ENCODE measurements at places on chromosomes 5 and 9.

DNA sequence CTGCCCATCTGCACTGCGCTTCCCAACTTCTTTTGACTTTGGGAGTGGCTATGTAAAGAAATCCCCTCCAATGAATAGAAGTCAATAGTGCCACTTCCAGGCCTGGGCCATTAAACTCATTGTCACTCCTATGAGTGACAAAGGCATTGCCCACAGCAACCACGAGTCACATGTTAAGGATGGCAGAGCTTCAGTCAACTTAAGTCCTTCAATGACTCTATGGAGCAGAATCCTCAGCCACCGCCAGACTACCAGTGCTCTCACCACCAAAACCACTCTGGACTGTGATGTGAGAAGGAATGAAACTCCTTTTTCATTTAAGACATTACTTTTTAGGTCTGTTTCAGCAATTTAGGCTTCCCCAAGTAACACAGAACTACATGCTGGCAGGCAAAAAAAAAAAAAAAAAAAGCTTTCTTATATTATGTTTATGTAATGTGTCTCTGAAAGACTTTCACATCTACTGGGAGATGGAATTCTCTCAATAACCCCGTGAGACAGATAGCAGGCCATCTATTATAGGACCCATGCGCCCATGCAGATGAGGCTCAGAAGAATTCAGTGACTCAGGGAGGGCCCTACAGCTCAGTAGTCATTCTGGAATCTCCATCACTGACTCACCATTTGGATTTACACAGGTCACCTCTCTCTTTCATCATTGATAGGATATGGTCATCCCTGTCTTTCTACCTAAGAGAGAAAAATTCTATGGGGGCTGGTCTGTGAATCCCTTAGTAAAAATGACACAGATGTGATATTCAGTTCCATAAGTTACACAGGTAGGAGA is 180.5 kb downstream of the CEMIP2 start:
- DNase-seq, result no peak

DNA sequence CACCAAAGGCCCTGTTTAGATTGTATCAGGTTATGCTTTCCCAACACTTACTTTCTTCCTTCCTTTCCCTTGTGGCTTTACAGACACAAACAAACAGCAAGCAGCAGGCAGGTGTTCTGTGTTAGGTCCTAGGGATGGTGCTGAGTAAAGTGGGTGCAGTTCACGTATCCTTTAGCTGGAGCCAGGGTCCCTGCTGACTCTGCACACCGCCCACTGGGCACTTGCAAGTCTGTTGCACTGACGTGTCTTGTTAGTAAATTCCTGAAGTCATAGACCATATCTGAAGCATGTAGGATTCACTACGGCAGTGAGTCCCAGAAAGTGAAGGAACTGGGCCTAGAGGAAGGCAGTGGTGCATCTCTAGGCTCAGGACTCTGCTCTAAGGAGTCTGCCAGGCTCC is 96.5 kb downstream of the DAPK1 start:
- no peak for DNase-seq

- no peak for DNase-seq
Measured at GRCh38 chr9:27791311-27791710, 218.0 kb upstream of the C9orf72 start.

DNA sequence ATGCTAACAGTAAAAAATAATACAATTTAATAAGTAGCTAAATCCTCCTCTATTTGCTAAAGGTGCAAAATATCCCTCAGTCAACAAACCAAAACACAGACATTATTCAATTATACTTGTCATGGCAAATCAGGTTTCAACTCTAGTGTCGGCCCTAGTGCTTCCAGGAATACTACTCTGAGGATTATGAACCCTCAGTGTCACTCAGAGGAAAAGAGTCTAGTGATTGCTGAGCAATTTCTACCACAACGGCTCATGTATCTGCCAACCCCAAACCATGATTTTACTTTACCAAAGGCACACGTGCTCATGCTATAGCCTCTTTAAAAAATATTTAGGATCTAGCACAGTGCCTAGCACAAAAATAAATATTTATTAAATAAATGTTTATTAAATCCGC is 21.0 kb downstream of the RICTOR start:
- no peak for DNase-seq

DNA sequence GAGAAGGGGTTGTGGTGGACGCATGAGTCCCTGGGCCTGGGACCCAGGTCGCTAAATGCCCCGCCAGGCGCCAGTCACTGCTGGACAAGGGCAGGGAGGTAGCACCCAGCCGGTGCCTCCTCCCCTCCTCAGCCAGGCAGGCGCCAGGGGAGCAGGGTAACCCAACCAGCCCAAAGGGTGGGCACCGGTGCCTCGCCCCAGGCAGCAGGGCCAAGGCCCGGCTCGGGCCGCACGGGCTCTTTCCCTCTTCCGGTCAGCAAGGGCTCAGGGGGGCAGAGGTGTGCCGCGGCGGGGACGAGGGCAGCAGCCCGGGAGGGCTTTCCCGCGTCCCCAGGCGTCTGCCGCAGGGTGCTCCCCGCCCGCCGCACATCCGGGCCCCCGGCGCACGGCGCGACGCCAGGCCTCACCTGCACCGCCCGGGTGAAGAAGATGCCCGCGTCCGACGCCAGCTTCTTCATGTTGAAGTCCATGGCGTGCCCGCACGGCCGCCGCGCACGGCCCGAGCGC is 393 bp downstream of the SH3GLB2 start:
- DNase-seq, result no peak

GRCh38 chr5:176887252-176887849 is 11.8 kb downstream of the HK3 start:
- no peak for DNase-seq

DNA sequence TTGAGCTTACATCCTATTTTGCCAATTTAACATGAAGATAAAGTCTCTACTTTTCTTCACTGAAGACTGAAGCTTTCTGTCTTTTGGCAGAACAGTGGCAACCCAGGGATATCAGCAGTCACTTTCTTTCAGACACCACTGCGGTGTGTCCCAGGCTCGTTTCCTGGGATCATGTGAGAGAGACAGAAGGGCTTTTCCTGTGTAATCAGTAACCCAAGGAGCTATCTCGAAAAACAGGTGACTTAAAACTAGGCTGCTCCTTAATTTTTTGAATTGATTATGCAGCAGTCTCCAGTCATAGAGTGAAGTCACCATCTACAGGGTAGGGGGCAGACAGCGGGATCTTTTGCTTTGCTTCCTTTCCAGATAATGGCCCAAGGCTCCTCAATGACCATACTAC is 68.5 kb downstream of the ZNF462 start:
- no peak for DNase-seq

GRCh38 chr5:135657536-135658305 is 78.9 kb upstream of the CXCL14 start:
- DNase-seq, result no peak

All from cortex of kidney (tissue), 1 donor.